Body of pancreas (tissue), 4 donors: ENCODE measurements at places on chromosomes 7 and 10.

DNA sequence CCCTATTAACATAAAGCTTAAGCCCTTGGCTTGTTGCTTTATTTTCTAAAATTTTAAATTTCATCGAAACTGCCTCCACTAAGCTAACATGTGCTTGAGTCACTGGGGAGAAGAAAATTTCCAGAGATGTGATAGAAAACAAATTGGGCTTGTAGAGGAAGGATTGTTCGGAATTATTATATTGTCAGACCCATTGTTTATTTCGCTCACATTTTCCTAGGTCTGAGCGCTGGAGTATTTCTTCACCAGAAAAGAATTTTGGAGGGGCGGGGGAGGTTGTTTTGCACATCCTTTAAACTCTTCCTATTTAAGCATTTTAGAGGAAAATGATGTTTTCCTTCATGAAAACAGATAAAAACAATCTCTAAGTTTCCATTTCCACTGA, 29.1 kb downstream of the CELF2 start:
- DNase-seq = no peak

- DNase-seq = no peak
Observed at GRCh38 chr10:35707642-35708425, 65.7 kb upstream of the FZD8 start.

DNA sequence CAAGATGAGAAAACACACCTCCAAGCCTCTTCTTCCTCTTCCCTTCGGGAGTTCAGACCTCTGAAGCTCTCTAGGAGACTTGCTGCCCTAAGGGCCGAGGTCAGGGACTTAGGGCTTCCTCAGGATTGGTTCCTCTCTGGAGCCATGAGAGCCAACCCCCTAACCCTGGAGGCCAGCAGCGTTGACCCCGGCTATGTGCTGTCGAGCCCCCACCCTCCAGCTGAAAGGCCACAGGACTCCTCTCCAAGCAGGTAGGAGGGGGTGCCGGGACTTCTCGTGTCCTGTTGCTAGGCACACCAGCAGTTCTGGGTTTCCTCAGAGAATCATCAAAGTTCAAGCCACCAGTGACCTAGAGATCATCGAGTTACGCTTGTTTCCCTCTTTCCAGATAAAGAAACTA, 87.4 kb downstream of the ARHGAP22 start:
- DNase-seq = no peak

GRCh38 chr10:14382022-14382421, 51.3 kb upstream of the FRMD4A start:
- DNase-seq = no peak

GRCh38 chr10:102720337-102720736, 5.9 kb downstream of the SFXN2 start:
- no peak for DNase-seq

GRCh38 chr10:6912929-6913328, 332.9 kb upstream of the PRKCQ start:
- no peak for DNase-seq
